Foreskin melanocyte (primary cell): ENCODE measurements at places on chromosomes 16 and 17.

GRCh38 chr17:19867079-19867328 lies 732 bp downstream of the ULK2 start:
- no peak for DNase-seq

DNA sequence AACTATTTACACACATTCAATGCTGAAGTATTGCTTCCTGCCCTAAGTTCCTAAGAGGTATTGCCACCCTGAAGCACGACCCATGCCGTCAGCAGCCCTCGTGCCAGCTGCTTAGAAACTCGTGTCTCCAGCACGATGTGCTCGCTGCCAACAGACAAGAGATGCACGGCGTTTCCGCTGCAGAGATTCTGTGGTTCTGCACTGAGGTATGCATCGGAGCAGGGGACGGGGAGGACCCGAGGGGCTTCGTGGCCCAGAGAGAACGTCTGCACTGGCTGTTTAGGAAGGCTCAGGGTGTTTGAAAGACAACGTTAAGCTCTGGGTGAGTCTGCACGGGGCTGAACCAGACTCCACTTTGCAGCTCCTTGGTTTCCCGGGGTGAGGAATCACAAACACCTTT lies 82.7 kb upstream of the CREBBP start:
- DNase-seq, result peak; percentile 12

DNA sequence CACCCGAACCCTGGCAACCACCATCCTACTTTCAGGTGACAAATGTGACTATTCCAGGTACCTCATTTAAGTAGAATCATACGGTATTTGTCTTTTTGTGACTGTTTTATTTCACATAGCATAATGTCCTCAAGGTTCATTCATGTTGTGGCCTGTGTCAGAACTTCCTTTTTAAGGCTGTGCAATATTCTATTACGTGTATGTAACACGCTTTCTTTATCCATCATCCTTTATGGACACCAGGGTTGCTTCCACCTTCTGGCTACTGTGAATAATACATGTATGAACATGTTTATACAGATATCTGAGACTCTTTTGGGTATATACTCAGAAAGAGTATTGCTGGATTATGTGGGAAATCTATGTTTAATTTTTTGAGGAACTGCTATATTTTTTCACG lies 28.7 kb upstream of the RSL1D1 start:
- DNase-seq, result no peak

DNA sequence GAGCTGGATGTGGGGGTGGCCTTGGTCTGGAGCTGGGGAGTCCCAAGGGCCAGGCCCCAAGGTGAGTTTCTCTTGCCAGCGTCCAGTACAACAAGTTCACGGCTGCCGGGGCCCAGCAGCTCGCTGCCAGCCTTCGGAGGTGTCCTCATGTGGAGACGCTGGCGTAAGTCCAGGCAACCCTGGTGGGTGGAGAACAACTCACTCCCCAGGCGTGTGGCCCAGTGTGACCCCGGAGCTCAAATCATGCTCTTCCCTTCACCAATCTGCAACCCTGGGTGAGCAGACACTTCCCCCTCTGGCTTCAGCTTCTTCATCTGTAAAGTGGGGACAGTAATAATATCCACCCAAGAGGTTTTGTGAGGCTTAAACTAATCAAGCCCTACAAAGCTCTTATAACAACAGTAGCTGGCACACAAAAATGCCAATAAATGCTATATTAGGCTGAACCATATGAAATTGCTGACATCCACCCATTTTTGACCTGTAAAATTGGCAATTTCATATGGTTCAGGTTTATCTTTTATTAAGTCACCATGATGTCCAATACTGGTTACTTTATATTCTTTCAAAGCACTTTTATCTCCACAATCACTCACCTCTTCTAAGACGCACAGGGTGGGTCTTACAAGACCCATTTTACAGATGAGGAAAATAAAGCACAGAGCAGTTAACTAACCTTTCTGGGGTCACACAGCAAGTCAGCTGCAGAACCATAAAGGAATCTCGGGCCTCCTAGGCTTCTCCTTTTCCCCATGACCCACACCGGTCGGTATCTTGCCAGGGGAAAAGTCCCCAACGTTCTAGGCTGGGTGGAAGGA lies 19.7 kb downstream of the DEXI start:
- no peak for DNase-seq

DNA sequence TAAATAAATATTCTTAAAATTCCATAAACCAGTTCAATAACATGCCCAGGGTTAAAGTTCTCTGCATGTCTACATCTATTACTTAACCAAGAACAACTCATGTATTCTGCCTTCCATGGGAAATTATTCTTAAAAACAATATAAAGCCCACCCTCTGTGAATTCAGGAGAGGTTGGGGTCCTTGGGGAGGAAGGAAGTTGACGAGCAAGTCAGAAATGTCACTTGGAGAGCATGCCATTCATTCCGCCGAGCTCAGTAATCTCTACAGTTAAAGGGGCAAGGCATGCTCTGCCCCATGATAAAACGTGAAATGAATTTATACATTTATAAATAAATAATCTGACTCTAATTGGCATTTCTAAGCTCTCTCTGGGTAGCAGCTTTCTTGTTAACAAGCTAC lies 405.1 kb downstream of the TOX3 start:
- no peak for DNase-seq

- DNase-seq, result no peak
Observed at GRCh38 chr17:81858170-81858966, 2.0 kb downstream of the P4HB start.

DNA sequence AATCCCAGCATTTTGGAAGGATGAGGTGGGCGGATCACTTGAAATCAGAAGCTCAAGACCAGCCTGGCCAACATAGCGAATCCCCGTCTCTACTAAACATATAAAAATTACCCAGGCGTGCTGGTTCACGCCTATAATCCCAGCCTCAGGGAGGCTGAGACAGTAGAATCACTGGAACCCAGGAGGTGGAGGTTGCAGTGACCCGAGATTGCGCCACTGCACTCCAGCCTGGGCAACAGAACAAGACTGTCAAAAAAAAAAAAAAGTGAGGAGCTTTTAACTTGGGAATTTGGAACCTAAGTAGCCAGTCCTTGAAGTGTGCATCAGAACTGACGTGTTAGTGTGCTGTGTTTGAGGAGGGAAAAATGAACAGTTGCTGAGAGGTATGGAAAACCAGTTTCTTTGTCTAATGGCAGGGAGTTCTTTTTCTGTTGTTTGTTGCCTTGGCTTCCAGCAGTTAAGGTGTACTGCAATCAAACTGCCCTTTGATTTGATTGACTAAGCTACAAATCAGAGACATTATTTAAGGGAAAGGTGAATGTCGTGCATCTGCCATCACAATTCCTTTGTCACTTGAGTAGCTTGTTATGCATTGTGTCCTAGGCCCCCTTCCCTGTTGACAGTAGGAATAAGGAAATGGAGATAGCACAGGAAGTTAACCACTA lies 8.6 kb upstream of the DUSP14 start:
- no peak for DNase-seq

GRCh38 chr17:68954146-68954896 lies 871 bp downstream of the ABCA8 start:
- DNase-seq, result no peak

- no peak for DNase-seq
Observed at GRCh38 chr16:9113707-9114106, 22.3 kb downstream of the HAPSTR1 start.

- no peak for DNase-seq
Observed at GRCh38 chr16:67653128-67653788, 6.8 kb downstream of the ACD start.

- DNase-seq, result no peak
Observed at GRCh38 chr16:84050316-84050715, 7.7 kb upstream of the SLC38A8 start.

DNA sequence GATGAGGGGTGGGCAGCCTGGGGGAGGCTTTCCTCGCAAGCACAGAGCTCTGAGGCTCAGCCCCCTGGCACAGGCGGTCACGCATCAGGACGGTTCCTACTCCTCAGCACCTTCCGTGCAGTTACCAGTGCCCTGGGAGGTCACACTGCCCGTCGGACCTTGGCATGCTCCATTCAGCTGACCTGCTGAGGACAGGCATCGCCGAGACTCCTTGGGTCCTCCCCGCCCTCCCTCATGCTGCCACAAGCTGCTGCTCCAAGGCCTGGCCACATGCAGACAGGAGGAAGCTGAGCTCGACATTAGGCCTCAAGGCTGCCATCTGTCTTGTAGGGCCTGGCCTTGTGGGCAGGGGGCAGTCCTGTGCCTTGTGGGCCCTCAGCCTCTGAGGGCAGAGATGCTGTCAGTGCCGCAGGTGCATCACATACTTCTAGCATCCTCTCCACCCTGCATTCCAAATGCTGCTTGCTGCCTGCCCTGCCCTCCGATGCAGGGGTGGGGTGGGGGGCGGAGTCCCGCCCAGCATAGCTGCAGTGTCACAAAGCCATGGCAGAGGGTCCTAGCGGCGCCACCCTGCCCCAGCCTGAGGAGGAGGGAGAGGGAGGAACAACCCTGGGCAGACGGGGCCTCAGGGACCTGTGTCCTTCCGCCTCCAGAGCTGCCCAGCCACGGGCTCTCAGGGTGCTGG lies 9.3 kb downstream of the C16orf90 start:
- no peak for DNase-seq

GRCh38 chr17:45368651-45369050 lies 51.8 kb upstream of the MAP3K14 start:
- DNase-seq, result no peak

GRCh38 chr17:39538866-39539265 lies 68.9 kb downstream of the NEUROD2 start:
- no peak for DNase-seq

DNA sequence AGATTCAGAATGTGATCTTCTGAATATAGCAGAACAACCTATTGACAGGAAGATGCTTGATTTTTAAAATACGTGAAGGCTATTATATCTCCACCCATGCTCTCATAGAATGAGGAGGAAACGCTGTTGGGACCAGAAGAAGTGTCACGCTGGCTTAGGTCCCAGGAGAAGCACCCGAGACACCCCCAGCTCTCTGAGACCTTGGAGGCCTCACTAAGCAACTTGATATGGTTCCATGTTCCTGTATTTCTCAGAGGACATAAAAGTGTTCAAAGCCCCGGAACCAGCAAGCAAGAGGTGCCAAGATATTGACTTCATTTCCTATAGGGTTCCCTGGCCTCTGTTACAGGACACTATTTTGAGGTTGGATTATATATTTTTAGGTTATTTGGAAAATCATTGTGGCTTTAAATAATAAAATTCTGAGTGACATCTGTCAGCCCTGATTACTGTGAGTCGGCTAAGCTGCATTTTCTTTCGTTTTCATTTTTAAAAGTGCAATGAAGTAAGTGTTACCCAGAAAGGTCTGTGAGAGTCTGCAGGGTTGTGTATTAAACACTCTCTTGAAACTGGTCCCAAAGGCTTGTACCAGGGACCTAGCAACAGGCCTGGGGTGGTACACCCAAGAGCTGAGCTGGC lies 400.0 kb downstream of the SOX9 start:
- no peak for DNase-seq

DNA sequence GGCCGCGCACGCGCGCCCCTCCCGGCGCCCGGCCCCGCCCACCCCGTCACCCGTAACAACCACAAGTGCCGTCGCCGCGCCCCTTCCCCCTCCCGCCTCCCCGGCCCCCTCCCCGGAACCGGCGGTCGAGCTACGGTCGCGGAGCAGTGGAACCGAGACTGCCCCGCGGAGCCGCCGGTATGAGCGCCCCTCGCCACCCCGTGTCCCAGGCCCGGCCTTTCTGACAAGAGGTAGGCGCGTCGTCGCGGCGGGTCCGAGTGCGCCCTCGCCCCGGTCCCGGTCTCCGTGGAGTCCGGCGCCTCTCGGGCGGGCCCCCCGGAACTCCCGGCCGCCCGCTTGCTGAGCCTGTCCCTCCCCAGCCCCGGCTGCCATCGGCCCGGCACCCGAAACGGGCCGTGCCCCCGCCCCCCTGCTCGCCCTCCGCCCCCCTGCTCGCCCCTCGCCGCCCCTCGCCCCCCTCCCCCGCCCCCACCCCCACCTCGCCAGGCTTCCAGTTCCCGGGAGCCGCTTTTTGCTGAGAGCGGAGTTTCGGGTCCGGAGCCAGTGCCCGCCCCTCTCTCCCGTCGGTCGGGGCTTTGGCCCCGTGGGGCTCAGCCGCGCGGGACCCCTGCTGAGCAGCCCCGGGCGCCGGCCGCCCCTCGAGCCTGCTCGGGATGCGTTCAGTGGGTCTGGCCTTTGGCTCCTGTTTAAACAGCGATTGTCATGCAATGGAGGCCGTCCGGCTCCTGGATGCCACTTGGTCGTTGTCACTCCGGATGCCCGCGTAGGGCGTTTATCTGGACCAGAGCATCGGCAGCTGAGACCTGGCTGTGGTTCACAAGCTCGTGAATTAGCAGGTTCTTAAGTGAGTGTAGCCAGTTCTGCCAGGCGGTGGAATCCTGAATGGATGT lies at the start of gene SEC14L1:
TSS of gene SEC14L1 (plus strand) at position 92 of the 890 bp plus-strand sequence. CDS start 2,628 bp downstream, outside the sequence.
- no peak for DNase-seq

DNA sequence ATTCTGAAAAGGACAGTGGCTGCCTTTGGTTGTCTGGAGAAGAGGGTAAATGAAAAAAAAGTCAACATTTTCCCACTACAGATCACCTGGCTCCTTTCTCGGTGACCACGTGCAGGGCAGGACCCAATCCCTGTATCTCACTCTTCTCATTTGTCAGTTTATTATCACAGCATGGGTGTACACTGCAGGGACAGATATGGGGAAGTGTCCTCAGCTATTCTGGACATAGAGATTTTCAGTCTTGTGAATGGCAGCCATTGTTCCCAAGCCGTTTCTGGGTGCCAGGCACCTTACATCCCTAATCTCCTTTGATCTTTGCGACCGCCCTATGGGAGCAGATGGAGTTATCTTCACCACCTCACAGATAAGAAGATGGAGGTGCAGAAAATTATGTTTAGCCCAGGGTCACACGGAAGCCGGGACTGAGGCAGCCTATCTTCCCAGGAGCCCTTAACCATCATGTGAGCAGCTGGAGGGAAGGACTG lies 7.2 kb downstream of the ADORA2B start:
- no peak for DNase-seq
